Brain microvascular endothelial cell (primary cell): ENCODE measurements at places on chromosomes 5 and 9.

- DNase-seq, result peak; percentile 69
Observed at GRCh38 chr5:150320044-150320613, 17.4 kb upstream of the ARSI start.

DNA sequence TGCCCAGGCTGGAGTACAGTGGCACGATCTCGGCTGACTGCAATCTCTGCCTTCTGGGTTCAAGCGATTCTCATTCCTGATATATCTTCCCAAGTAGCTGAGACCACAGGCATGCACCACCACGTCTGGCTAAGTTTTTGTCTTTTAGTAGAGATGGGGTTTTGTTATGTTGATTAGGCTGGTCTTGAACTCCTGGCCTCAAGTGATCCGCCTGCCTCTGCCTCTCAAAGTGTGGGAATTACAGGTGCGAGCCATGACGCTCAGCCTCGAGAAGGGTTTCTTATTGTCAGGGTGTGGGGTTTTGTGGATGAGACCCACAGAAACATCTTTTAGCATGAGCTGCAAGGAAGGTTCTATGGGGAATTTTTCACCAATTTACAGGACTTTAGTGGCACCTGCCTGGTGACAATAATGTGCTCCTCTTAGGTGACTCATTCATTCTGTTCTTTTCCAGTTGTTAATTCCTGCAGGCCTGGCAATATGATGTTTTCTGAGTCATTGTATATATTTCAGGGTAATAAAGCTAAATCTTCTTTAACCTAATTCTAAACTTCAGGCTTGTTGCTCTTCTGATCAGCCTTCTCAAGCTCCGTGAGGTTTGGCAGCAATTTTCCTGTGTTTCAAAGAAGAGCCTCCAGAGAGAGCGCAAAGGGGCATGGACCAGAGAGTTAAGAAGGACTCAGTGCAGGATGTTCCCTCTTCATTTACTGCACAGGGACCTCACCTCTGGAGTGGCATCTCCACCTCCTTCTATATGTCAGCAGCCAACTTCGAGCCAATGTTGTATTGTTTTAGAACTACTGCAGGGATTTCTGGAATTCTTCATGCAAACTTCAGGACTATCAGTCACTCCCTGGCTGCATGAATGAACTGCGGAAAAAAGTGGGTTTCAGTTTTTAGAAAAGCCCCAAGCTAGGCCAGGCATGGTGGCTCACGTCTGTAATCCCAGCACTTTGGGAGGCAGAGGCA is 77.8 kb upstream of the ZNF618 start:
- DNase-seq, result no peak

DNA sequence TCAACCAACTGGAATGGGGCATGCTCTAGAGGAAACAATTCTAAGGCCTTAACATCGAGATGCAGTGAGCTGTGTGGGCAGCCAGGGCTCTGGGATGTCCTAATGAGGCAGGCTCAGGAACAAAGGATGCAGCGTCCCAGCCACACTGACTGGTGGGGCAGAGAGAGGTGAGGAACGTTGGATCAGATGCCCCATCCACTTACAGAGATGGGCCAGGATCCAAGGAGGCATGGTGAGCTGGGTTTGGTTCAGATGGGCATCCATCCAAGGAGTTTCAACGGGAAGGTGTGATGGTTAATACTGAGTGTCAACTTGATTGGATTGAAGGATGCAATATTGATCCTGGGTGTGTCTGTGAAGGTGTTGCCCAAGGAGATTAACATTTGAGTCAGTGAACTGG is 15.5 kb upstream of the MARCHF6 start:
- no peak for DNase-seq

DNA sequence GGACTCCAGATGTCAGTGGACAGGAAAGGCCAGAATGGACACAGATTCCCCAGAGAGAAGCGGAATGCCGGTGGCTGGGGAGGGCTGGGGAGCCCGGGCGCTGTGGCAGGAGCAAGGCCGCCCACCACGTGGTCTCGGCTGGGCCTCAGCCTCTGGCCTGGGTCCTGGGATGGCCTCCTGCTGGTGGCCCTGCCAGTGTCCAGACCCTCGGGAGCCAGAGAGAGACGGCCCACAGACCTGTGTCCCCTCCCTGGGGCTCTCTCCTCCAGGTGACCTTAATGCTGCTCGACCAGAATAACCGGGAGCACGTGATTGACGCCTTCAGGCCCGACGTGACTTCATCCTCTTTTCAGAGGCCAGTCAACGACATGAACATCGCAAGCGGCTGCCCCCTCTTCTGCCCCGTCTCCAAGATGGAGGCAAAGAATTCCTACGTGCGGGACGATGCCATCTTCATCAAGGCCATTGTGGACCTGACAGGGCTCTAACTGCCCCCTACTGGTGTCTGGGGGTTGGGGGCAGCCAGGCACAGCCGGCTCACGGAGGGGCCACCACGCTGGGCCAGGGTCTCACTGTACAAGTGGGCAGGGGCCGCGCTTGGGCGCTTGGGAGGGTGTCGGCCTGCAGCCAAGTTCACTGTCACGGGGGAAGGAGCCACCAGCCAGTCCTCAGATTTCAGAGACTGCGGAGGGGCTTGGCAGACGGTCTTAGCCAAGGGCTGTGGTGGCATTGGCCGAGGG is 19.0 kb downstream of the FBXW5 start:
- no peak for DNase-seq

DNA sequence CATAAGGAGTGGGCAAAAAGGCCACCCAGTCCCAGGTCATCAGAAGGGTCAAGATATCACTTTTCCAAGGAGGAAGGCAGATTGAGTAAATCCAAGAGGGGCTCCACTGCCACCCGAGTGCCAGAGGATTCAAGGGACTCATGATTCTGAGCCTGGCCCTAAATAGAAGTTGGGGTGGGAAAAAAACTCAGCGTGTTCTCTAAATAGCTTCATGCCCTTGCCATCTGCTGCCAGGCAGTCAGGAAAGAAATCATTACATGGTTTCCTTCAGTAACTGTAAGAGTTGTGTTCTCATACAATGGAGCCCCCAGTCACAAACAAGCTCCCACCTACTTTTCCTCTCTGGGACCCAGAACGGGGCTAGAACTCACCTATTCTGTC is 37.2 kb downstream of the SAR1B start:
- no peak for DNase-seq

GRCh38 chr9:117656002-117656401 is 48.2 kb upstream of the TLR4 start:
- DNase-seq, result peak; percentile 47

GRCh38 chr5:84433461-84433860 is 48.8 kb upstream of the EDIL3 start:
- peak; percentile 53 for DNase-seq

- DNase-seq, result no peak
Observed at GRCh38 chr5:2387250-2387633, 364.2 kb downstream of the IRX2 start.

DNA sequence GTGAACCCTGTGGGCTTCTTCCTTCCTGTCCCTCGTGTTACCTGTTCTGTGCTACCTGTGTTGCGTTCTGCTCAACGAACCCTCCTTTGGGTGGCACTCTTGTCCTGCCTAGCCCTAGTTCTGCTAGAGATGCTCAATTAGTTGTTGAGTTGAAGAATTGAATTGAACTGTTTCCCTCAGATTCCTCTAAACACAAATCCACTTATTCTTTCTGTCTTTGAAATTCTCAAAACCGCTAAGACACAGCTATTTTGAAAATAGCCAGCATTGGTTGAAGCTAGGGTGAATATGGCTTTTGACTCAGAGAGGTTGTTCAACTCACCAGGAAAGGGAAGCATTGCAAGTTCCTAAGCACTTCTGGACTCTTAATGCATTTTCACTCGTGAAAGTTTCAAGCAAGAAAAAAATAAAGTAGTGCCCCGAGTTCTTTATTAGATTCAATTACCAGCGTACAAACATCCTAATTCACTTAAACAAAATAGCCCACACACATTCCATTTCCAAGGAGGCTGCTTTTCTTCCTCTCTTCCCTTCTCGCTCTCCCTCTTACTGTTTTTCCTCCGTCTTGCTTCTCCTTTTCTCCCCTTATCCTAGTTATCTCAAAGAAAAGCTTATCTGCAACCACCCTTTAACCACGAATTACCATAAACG is 642 bp upstream of the ITGA1 start:
- DNase-seq, result no peak

GRCh38 chr5:122321921-122322320 is 9.9 kb downstream of the SNCAIP start:
- DNase-seq, result no peak

- no peak for DNase-seq
Observed at GRCh38 chr5:51479840-51480239, 96.6 kb downstream of the ISL1 start.

GRCh38 chr5:153223376-153223775 is 267.1 kb upstream of the GRIA1 start:
- peak; percentile 5 for DNase-seq

GRCh38 chr9:124438091-124438490 is 12.2 kb upstream of the ADGRD2 start:
- DNase-seq, result no peak

DNA sequence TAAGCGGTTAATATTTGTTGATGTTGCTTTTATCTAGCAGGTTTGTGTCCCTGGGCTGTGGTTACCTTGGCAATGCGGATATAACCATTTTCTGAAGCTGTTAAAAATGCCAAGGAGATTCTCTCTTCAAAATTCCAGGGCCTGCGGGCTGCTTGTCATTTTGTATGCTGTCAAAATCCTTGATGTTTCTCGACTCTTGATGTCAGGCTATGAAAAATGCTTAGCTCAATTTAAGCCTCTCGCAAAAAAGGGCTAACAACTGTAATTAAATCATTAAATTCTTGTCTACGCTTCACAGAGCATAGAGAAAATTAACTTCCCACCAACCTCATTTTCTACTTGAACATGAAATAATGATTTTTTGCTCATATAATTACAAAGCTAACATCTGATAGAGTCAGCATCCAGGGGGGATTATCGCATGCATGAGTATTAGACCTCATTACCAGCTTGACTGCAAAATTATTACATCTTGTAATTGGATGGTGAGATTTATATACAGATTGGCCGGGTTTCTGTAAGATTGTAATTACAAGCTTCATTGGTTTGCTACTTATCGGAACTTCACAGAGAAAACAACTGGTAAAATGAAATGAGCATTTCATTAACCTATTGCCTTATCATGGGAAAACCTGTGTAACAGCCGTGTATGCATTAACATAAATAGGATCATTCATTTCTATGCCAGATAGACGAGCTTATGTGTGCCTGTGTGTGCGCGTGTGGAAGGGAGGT is 83.1 kb upstream of the IRX1 start:
- DNase-seq, result no peak

GRCh38 chr9:96117398-96118080 is 184.4 kb downstream of the HSD17B3 start:
- no peak for DNase-seq

DNA sequence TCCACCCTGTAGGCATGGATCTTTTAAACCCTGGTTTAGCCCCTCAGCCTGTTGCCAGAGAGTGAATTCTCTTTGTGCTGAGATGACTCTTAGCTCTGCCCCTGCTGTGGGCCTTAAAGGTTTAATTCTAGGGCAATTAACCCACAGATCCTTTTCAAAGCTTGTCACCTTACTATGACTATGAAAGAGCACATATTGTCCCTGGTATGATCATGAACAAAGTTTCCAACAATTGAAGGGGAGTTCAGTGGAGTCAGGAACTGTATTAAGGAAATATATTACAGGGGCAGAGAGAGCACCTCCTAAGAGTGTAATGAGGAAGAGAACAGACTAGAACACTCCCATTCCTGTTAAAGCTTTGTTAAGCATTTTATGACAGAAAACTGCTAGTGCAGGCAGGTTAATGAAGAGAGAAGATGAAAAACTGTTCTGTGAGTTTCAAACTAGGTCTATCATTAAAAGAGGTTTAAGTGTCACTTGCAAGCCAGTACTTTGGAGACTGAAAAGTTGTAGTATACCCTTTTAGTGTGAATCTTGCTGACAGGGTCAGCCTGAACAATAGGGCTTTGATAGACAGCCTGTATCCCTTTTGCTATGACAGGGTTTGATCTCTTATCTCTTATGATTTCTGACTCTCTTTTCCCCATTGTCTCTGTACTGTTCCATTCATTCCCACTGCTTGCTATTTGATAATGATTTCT is 104.2 kb upstream of the ELL2 start:
- DNase-seq, result no peak

DNA sequence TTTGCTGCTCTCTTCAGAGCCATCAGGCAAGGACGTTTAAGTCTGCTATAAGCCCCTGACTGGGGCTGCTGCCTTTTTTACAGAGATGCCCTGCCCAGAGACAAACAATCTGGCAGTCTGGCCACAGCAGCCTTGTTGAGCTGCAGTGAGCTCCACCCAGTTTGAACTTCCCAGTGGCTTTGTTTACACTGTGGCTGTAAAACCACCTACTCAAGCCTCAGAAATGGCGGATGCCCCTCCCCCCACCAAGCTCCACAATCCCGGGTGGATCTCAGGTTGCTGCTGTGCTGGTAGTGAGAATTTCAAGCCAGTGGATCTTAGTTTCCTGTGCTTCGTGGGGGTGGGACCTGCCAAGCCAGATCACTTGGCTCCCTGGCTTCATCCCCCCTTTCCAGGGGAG is 59.7 kb upstream of the SNCAIP start:
- no peak for DNase-seq

GRCh38 chr5:148910686-148911361 is 84.4 kb downstream of the ADRB2 start:
- peak; percentile 43 for DNase-seq

DNA sequence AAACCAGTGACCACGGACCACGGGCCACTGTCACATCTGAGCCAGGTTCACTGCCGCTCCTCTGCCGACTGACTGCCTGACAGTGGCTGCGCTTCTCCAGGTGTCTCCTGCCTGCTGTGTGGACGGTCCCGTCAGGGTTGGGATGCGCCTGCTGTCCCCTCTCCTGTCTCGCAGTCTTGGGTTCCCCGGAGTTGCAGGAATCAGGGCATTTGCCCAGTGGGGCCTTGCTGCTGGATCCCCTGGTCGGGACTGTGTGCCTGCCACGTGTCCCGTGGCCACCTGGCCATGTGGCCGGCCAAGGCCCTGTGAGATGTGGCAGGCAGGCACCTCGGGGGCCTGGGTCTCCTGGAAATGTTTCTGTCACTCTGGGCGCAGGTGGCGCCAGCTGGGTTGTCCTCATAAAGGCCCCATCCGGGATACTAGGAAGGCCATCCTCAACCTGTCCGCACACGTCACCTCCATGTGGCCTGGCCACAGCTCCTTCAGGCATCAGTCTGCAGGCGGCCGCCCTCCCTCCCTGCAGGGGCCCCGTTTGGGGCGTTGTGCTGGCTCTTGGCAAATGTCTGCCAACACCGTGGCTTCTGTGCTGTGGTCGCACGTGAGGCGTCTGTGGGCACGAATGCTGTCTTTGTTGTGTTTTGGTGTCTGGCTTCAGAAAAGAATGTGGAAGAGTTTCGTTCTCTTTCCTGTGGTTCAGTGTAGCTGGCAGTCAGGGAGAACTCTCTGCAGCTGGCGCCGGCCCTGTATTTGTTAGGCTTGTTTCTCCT is 6.4 kb upstream of the TOR4A start:
- DNase-seq, result no peak

DNA sequence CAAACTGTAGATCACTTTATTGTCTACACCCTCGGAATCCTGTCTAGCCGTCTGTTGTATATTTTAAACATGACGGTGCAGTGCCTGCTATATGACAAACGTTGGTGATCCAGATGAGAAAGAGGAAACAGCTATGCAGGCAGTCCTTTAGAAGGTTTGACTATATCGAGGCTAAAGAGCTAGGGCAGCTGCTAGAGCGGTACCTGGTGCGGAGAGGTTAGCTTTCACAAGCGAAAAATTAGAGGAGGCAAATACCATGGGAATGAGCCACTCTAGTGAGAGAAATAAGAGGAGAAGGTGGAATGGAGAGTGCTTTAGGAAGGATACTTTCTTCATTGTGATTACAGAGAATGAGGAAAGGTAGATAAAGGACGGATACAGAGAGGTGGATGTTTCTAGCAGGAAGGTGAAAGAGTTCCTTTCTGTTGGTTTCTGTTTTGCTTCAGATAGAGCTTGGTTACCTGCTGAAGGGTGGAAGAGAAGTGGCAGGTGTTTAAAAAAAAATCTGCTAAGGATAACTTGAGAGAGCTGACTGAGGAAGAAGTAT is 959 bp upstream of the FBXL17 start:
- no peak for DNase-seq
